Activated CD4-positive, alpha-beta memory T cell treated with anti-CD3 and anti-CD28 coated beads for 36 hours (primary cell): ENCODE measurements at places on chromosomes 5 and 9. TPM values are rescaled to one million over a fixed set of nuclear protein-coding genes. Genes with fewer than 3 reads are reported as not detected.

DNA sequence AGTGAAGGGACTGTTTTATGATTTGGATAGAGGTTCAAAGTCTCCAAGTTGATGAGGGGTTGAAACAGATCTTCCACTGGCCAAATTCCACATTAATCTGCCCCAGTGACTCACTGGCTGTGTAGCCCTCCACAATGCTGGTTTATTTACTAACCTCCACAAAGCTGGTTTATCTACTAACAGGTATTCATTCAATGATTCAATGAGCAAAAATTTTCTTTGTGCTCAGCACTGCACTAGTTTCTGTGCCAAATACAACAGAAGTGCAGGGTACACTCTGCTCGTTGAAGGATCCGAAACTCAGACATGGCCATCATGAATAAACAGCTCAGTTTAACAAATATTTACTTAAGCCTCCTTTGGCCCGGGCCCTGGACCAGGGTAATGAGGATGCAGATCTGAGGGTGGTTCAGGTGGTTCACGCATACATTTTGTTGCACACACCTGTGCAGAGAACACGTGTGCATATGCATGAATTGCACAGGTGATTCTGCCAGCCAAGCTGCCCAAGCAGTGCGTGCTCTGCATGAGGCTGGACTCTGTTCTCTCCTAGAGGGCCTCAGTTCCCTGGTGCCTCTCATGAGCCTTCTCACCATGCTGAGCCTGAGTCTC lies 71.0 kb downstream of the SH3PXD2B start:
- no peak for DNase-seq
- H3K27ac ChIP-seq, result no peak overlapping the region
- no peak overlapping the region for H3K4me3 ChIP-seq
- no peaks in the 10 kb centered on the region for H3K27me3 ChIP-seq
- H3K36me3 ChIP-seq, result no peaks in the 10 kb centered on the region

DNA sequence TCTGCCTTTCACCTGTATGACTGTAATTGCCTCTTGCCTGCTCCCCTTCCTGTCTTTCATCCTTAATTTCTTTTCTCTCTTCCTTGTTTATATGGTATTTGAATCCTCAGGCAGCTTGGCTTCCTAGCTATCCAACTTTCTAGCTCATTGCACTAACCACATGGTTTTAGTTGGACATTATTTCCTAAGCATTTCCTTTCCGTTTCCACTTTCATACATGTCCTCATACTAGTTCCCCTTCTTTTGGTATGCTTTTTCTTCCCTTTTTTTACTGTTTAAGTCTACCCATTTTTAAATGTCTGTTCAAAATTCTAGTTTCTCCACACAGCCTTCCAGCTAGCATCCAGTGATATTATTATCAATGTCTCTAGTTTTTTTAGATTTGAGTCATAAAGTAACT lies 6.6 kb downstream of the CWC27 start:
- H3K4me3 ChIP-seq, result no peak overlapping the region
- H3K27ac ChIP-seq, result no peak overlapping the region
- peaks cover 19% of the 10 kb centered on the region for H3K36me3 ChIP-seq
- H3K4me1 ChIP-seq, result peaks cover 14% of the 10 kb centered on the region
- no peaks in the 10 kb centered on the region for H3K27me3 ChIP-seq

GRCh38 chr9:129414377-129414992 lies 206.4 kb downstream of the C9orf50 start:
- H3K4me3 ChIP-seq, result peak overlapping the region; percentile 73
- H3K36me3 ChIP-seq, result peaks cover 5% of the 10 kb centered on the region
- peaks cover 14% of the 10 kb centered on the region for H3K4me1 ChIP-seq
- peak overlapping the region; percentile 90 for H3K27ac ChIP-seq

- H3K27ac ChIP-seq, result no peak overlapping the region
- no peak for DNase-seq
- no peaks in the 10 kb centered on the region for H3K27me3 ChIP-seq
- H3K4me1 ChIP-seq, result no peaks in the 10 kb centered on the region
Measured at GRCh38 chr9:110528645-110529044, 50.9 kb downstream of the SVEP1 start.

DNA sequence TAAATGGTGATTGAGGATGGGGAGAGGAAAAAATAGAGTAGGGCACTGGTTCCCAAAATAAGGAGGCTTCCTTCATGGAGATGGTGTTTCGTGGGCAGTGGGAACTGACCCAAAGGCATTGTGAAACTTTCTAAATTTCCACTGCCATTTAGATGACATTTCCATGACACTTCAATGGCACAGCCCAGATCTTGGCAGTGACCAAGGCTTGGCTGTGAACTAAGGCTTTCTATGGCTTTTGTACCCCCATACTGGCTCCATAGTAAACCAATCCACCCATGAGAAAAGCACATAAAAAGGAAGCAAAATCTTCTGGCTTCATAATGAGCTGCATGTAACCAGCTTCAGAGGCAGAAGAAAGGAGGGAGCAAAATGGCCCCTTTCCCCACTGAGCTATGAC lies 321.0 kb upstream of the TLE4 start:
- H3K36me3 ChIP-seq, result no peaks in the 10 kb centered on the region
- no peak overlapping the region for H3K4me3 ChIP-seq
- H3K27ac ChIP-seq, result no peak overlapping the region
- no peaks in the 10 kb centered on the region for H3K4me1 ChIP-seq

GRCh38 chr5:147290261-147290660 lies 55.4 kb downstream of the STK32A start:
- no peaks in the 10 kb centered on the region for H3K4me1 ChIP-seq
- no peak overlapping the region for H3K4me3 ChIP-seq
- H3K27ac ChIP-seq, result no peak overlapping the region
- H3K36me3 ChIP-seq, result no peaks in the 10 kb centered on the region
- no peaks in the 10 kb centered on the region for H3K27me3 ChIP-seq

B4GALT7 gene
- total RNA-seq, result 15.4 TPM

SCGB3A2 gene
- not detected for total RNA-seq

ADAMTS12 gene
- not detected for total RNA-seq
